ENCODE measurements at places on chromosomes 5 and 9.

DNA sequence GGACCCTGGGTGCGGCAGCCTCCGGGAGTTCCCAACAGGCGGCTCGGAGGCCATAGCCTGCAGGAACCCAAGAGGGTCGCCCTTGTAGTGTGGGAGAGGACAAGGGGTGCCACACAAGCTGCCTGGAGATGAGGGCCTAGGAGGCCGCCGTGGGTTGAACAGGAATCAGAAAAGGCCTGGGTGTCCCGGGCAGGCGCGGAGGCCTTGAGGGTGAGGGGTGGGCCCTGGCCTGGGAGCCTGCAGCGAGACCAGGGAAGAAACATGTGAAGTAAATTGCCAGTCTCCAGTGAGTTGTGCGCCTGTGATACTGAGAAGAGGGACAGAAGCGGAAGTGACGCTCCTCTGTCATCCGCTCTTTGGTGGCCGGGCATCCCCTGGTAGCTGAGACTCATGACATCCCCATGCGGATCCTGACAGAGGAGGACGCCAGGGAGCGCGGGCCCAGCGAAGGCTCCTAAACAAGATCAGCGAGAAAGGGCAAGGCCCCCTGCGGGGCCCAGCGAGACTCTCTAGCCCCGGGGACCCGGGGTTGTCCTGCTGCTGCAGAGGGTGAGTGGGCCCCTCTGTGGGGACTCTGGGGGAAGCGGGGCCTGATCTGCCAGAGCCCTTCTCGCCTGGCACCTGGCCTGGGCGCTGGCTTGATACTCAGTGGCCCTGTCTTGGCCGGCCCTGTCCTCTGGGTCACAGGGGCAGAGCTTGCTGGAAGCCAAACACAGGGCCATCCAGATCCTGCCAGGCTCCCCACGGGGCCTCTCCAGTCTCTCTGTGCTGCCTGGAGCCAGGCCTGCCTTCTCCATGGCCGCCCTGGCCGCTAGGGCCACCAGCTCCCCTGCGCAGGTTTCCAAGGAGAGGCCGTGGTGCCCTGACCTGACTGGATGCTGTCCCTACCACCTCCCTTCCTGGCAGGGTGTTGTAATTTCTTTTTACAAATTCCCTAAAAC is 788.4 kb downstream of the TLE4 start:
- DNase-seq = no peak

- DNase-seq = peak; percentile 22
Measured at GRCh38 chr5:154756009-154756867, 1.1 kb downstream of the LARP1 start.

- no peak for DNase-seq
Measured at GRCh38 chr5:64659289-64659688, 31.0 kb upstream of the SHISAL2B start.

DNA sequence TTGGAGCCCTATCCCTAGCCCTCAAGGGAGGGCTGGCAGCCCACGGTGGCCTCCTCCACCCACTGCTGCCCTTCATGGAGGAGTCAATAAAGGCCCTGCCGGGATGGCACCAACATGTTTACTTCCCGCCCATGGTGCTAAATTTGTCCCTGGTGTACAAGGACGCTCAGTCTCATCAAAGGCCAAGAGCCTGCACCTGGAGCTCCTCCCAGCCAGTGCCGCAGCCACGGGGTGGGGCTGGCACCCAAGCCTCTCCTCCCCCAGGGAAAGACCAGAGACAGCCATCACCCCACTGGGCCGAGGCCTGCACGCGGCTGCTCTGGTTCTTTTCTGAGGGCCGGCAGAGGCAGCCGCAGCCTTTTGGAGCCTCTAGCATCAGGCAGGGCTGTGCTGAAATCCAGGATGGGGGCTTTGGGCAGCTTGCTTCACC is 34.8 kb upstream of the RXRA start:
- no peak for DNase-seq

- DNase-seq = no peak
Measured at GRCh38 chr9:69996967-69997366, 46.7 kb upstream of the MAMDC2 start.

All from CD4-positive, alpha-beta T cell treated with Interleukin-15 for 1 hour (primary cell).